ENCODE measurements at places on chromosomes 16 and 17.

- no peak for DNase-seq
These were observed 77.2 kb downstream of the FTO start for GRCh38 chr16:53781023-53781605.

- DNase-seq = peak; percentile 16
These were observed 46.1 kb upstream of the BPTF start for GRCh38 chr17:67779098-67779672.

DNA sequence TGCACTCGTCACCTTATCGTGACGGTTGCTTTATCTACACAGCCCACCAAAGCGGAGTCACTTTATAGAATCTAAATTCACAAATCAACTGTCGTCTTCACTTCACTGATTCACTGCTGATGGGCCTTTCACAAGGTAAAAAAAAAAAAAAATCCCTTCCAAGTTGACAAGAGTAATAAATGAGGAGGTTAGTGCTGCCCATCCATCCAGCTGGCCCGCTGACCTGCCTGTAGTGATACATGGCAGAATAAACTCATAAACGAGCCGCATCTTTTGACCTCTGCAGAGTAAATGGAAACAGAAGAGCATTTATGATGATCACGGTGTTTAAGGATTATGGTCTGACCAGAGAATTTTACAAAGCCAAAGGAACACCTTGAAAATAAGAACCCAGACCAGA, 227.3 kb upstream of the IRX5 start:
- DNase-seq = no peak

DNA sequence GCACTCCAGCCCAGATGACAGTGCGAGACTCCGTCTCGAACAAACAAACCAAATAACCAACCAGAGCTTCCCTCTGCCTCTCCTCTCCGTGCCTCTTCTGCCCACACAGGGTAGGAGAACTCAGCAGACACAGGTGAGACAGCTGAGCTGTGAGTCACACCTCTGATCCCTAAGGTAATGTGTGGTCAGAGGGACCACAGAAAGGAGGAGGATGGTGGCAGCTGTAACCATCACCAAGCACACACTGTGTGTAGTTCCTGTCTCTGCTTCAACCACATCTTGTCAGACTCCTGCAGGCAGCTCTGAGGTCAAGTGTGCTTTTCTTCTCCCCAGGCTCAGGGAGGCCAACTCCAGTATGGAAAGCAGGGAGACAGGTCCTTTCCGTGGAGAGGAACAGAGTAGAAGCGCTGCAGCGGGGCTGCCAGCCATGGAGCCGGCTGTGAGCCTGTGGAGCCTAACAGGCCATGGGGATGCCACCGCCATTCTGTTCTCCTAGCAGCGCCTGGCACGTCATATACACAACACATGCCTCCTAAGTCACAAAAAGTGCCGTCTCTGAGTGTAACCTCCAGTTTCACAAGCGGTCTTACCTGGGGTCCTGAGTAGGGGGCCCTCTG, 7.1 kb downstream of the NUDT16L1 start:
- DNase-seq = peak; percentile 22

DNA sequence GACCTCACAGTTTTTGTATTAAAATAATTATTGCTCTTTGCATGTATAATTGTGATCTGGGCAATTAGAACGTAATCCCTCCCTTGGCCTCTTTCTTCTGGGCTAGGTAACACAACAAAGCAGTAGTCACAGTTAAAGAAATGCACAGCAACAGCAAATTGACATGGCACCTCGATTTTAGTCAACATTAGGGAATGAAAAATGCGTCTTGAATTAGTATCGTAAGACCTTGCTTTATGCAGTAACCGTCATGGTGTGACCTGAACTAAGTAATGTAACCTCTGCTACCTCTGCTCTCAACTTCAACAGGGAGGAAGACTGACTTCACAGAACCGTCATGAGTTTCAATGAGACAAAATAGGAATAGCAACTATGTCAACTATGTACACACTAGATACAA, 265.4 kb upstream of the MAF start:
- no peak for DNase-seq

DNA sequence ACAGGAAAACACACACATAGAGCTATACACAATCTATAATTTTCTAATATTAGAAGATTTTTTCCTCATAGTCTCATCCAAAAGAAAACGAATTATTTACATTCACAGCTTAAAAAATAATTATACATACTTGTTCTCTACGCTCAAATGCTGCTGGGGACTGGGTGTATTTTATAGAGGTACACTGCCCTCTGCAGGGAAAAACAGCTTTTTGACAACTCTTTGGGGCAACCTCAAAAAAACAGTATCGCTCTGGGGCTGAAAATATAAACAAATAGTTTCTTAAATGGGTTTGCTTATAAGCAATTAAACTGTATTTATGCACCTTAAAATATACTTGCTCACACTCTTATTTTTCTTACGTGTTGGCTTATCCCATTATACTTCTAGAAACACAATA, 261.8 kb upstream of the PSMD7 start:
- DNase-seq = no peak

GRCh38 chr16:79902351-79902750, 301.8 kb upstream of the MAF start:
- no peak for DNase-seq

- DNase-seq = peak; percentile 50
These were observed 1.0 kb downstream of the RNF166 start for GRCh38 chr16:88705076-88705684.

- DNase-seq = no peak
These were observed 5.1 kb upstream of the RBFOX3 start for GRCh38 chr17:79615926-79616325.

GRCh38 chr17:38464251-38464722, 36.0 kb downstream of the ARHGAP23 start:
- DNase-seq = no peak

GRCh38 chr16:51225878-51226277, 74.8 kb upstream of the SALL1 start:
- DNase-seq = no peak
